Activated CD8-positive, alpha-beta memory T cell treated with anti-CD3 and anti-CD28 coated beads for 1 hour (primary cell): ENCODE measurements at places on chromosomes 12 and 14.

DNA sequence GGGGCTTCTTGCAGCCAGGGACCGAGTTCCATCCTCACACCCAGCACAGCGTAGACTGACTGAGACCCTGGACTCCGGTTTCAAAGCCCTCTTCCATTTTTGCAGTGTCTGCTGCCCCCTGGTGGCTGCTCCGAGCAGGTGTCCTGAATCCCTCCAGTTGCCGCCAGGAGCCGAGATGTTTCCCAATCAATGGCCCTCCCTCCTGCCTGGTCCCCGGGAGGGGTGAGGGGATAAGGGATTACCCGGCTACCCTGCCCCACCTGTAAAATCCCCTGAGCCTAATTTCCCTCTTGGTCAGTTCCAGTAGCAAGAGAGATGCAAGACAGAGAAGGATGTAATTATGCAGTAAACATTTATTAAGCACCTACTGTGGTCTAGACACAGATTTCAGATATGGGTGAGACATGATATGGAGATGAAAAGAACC is 55.0 kb downstream of the PHETA1 start:
- peak; percentile 67 for DNase-seq

DNA sequence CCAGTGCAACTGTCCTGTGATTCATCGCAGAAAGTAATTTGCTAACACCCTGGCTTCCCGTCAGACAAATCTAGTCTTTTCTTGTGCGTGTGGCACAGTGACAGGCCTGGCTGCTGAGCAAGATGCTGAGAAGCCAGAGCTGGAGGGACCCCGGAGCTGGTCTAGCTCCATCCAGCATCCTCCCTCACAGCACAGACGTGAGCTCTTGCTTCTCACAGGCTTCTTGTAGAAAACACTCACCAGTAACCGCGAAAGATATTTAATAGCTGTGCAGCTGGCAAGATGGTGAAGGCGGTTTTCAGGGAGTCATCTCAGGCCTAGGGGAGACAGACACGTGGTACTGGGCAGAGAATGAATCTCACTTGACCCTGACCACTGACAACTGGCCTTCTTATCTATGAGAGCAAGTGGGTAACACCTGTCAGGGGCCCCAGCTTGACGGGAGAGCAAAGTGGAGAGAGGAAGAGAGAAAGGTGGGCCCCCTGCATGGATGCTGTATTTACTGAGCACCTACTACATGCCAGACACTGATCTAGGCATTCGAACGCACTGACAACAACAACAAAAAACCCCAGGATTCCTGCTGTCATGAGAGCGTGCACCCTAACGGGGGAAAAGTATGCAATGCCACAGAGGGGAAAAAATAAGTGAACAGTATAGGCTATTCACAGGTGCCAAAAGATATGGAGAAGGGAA is 63.3 kb downstream of the CCDC88C start:
- DNase-seq: no peak

DNA sequence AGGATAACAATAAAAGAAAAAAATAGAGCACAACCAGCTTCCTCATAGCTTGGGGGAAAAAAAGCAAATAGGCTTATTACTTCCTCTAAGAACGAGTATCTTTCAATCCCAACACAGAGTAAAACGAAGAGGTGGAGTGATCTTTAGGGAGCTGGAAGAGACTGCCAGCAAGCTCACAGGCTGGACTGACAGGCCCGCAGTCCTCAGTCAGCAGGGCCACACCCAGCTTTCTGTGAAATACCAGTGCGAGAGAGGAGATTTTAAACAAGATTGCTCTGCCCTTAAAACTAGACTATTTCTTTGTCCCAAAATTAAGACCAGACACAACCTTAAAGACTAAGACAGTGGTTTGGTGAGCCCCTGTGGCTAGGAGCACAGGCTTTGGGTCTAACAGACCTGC is 32.9 kb downstream of the SETD3 start:
- no peak for DNase-seq

GRCh38 chr12:6536894-6537579 is 2.7 kb downstream of the GAPDH start:
- no peak for DNase-seq

DNA sequence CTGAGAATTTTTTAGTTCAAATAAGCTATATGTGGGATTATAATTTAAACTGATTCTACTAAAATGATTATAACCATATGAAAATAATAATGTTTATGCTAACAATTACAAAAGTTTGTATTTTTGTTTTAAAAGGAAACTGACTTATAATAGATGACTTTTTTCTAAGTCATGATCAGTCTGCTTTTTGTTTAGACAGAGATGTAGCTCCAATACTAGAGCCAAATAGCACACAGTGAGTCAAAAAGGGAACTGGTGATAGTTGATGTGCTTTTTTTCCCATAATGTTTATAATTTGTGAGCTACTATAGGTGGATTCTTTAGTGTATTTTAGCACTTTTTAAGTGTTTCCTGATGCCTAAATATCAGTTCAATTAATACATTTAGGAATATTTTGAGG is 28.3 kb downstream of the TMPO start:
- DNase-seq: no peak

- DNase-seq: no peak
These were observed 457.6 kb downstream of the ZFP36L1 start for GRCh38 chr14:68335312-68335711.

GRCh38 chr14:71250791-71251190 is 343.5 kb downstream of the PCNX1 start:
- no peak for DNase-seq

DNA sequence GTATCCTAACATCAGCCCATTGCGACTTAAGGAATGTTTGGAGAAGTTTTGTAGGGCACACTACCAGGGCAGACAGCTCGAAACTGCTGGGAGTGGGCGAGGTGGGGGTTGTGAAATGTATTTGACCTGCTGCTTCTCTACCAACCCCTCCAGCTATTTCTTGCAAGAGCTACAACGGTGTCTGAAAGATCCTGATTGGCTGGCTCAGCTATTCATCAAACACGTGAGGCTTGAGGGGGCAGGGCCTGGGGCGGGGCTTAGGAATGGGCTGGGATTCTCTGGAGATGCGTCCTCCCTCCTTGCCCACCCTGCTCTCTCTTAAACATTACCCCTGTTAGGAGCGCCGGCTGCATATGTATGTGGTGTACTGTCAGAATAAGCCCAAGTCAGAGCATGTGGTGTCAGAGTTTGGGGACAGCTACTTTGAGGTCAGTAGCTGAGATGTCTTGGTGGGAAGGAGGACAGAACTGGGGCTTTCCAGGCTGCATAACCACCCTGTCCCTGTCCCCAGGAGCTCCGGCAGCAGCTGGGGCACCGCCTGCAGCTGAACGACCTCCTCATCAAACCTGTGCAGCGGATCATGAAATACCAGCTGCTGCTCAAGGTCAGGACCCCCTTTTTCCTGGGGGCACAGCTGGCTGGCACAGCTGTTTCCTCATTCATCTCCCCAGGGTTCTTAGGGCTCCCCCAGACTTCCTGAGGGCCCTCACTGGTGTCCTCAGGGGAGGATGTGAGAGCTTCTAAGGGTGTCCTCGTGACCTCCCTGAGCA is 3.1 kb downstream of the ARHGEF25 start:
- DNase-seq: no peak

DNA sequence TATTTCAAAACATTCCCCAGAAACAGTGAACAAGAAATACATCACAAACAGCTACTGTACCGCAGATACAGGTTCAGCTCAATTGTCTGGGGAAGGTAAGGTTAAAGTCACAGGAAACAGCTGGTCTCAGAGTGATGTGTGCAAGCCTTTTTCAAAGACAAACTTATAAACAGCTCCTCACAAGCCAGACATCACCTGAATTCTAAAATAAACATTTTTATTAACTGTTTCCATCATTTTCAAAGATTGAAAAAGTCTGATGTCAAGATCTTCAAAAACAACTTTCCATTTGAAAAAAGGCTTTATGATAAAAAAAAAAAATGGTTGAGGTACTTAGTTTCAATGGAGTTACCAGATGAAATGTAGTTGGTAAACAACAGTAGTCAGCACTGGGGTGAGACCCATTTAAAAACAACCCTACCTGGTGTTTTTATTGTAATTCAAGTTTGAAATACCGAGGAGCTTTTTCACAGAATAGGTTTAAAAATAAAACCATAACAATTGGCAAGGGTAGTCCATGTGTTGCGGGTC is 4.0 kb downstream of the BTG1 start:
- no peak for DNase-seq

GRCh38 chr12:52615208-52615868 is 3.0 kb downstream of the KRT73 start:
- no peak for DNase-seq

GRCh38 chr12:57490126-57490525 is 2.3 kb downstream of the MARS1 start:
- no peak for DNase-seq

- DNase-seq: no peak
These were observed 1050.0 kb downstream of the GALC start for GRCh38 chr14:86942936-86943335.

GRCh38 chr12:13913371-13913770 is 68.0 kb downstream of the GRIN2B start:
- no peak for DNase-seq

- no peak for DNase-seq
These were observed 116.4 kb downstream of the PTPRB start for GRCh38 chr12:70520847-70521246.

DNA sequence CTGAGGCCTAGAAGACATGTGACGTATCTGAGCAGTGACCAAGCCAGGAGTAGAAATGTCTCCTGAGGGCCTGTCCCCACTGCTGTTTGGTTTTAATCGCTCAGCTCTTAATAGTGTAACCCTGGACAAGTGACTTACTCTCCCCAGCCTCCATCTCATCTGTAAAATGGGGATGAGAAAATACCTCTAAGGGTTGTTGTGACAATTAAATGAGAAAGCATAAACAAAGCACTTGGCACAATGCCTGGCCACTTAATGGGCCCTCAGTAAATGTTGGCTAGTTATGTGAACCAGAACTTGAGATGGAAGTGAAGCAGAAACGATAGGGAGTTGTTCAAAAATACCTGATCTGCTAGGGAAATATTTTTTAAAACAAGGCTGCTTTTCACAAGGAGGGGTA is 58.2 kb downstream of the HMGA2 start:
- DNase-seq: no peak

- DNase-seq: no peak
These were observed 155.2 kb downstream of the LRIG3 start for GRCh38 chr12:58765076-58765475.

GRCh38 chr14:99268810-99269707 is 2.9 kb downstream of the BCL11B start:
- no peak for DNase-seq

DNA sequence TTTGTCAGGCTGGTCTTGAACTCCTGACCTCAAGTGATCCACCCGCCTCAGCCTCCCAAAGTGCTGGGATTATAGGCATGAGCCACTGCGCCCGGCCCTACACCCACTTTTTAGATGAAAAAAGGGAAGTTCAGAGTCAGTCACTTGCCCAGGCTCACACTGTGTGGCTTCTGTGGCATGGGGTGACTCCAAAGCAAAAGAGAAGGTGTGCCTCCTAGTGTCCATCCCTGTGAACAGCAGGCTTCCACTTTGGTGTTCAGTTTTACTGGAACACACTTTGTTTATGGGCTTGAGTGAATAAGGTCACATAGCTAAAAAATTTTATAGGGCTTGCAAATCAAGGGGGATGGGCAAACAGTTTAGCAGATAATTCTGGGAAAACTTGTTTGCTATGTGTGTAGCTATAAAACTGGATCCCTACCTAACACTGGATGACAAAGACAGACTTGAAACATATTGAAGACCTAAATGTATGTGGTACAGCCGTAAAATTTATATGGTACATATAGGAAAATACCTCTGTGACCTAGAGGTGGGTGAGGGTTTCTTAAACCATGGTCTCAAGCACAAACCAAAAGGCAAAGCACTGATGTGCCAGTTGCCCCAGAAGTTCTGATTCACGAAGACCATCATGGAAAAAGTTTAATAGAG is 54.9 kb downstream of the EID3 start:
- peak; percentile 21 for DNase-seq

- DNase-seq: no peak
These were observed 10.4 kb downstream of the NCOR2 start for GRCh38 chr12:124556896-124557501.

- DNase-seq: no peak
These were observed 265.6 kb upstream of the RGS6 start for GRCh38 chr14:71666571-71667145.

- no peak for DNase-seq
These were observed 118.5 kb upstream of the C14orf180 start for GRCh38 chr14:104460791-104461651.

DNA sequence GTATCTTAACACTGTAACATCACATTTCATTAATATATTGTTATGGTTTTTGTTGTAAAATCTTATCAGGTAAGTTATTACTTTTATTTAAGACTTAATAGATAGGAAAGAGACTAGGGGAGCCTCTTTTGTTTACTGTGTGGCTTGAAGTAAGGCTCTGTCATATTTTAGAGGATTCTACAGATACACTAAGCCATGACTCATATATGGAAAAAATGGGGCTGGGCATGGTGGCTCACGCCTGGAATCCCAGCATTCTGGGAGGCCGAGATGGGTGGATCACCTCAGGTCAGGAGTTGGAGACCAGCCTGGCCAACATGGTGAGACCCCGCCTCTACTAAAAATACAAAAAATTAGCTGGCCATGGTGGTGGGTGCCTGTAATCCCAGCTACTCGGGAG is 23.6 kb upstream of the NPFF start:
- DNase-seq: no peak

DNA sequence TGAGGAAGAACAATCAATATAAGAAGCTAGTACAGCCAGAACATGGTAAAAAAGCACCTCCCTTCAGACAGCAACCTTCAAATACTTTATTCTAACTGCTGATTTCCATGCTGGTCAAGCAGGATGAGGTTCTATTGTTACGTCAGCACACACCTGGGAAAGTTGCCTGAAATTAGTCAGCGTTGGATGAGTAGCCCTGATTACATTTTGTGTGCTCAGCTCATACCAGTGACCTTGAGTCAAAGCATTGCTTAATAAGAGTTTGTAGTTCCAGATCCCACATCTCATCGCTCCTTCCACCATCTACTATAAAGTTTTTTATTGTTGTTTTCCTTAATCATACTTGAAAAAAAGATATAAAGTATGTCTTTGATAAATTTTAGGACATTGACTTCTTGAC is 361.5 kb downstream of the EGLN3 start:
- no peak for DNase-seq

DNA sequence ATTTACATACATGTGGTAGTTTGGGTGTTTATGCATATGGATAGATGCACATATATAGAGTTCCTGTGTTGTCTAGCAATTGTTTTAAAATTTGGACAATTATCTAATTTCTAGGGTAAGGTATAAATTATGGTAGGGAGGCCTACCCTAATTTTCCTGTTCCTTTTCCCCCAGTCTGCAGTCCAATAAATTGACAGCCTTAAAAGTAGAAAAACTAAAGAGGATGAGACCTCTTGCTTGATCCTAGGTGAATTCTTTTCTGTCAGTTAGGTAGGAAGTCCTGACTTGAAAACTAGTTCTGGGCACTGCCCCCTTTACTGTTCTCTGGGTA is 2.1 kb upstream of the CDKN1B start:
- no peak for DNase-seq
